ENCODE measurements at places on chromosomes 13 and 19.
A peak's percentile ranks its signal among the peaks of the same experiment; 100 is the strongest.

DNA sequence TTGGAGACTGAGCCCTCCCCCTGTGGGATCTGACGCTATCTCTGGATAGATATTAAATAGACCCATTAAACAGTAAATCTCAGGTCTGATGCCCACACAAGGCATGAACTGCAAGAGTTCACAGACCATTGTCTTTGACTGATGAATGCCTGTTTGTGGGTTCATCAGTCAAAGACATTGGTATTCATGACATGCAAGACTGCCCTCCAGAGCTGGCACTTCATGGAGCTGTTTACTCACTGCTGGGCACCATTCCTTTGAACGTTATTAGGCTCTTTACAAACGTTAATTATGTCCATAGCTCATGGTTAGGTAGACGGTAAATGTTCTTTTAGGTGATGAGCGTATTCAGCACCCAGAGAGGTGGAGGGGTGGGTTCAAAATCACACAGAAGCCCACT lies 111.8 kb upstream of the PABPC3 start:
- no peak for DNase-seq

GRCh38 chr19:39156326-39157230 lies 31.0 kb downstream of the PAK4 start:
- no peak for DNase-seq

DNA sequence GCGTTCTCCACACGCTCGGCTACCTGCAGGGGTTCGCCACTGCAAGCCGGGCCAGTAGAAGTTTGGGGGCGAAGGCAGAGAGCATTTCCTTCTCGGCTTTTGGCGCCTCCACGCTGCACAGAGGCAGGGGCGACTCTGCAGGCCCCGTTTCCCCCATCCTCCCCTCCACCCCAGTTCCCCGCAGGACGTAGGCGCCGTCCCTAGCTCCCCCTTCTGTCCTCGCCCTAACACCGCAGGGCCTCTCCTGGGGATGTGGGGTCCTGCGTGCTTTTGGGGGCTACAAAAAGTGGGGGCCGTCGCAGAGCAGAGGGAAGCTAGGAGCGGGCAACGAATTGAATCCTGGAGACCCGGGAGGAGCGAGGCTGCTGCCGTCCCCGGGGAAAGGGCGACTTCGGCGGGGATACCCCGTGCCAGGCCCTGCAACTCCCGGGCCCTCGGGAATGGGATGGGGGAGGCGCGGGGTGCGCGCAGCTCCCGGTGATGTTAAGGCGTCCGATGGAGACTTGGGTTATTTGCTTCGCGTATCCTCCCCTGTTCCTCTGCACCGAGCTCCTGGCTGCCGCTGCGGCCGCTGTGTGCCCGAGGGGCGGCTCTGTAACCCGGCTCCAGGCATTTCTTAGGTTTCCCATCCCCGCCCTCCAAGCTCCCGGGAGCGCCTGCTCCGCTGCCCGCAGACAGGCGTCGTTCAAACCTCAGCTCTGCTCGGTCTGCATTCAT lies 255.9 kb upstream of the SOX21 start:
- DNase-seq, result no peak

- DNase-seq, result no peak
Measured at GRCh38 chr13:74560325-74560724, 426.1 kb upstream of the KLF12 start.

- no peak for DNase-seq
Measured at GRCh38 chr13:54884682-54885081, 1856.1 kb downstream of the OLFM4 start.

- no peak for DNase-seq
Measured at GRCh38 chr13:26881154-26881553, 120.6 kb upstream of the GPR12 start.

- DNase-seq, result no peak
Measured at GRCh38 chr19:5023128-5023571, 54.2 kb downstream of the KDM4B start.

- DNase-seq, result no peak
Measured at GRCh38 chr13:77620138-77620537, 77.3 kb upstream of the SLAIN1 start.

- DNase-seq, result peak; percentile 62
Measured at GRCh38 chr19:2083174-2083854, 12.8 kb downstream of the MOB3A start.

DNA sequence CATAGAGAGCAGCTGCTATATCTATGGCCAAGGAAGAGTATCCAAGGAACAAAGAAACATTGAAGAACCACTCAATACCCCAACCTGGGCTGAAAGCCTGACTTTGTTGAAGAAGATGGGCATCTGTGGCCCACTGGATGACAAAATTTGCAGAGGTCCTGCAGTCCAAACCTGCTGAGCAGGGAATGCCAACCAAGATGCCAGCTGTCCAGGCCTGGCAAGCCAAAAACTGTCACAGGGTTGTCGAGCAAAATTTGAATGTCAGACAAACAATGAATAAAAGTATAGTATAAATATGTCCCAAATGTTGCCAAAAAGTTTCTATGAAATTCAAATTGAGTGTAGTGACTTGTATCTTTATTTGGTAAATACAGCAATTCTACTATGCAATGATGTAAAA lies 1040.2 kb downstream of the PCDH9 start:
- no peak for DNase-seq

DNA sequence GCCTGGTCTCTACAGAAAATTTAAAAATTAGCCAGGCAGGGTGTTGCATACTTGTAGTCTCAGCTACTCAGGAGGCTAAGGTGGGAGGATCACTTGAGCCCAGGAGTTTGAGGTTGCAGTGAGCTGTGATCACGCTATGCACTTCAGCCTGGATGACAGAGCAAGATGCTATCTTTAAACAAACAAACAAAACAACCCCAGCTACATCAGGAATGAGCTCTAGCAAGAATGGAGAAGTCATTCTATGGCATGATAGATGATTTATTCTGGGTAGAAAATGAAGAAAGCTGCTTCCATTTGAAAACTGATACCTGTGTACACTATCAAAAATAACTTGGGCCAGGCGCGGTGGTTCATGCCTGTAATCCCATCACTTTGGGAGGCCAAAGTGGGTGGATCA lies 15.8 kb upstream of the SHISA2 start:
- DNase-seq, result no peak

DNA sequence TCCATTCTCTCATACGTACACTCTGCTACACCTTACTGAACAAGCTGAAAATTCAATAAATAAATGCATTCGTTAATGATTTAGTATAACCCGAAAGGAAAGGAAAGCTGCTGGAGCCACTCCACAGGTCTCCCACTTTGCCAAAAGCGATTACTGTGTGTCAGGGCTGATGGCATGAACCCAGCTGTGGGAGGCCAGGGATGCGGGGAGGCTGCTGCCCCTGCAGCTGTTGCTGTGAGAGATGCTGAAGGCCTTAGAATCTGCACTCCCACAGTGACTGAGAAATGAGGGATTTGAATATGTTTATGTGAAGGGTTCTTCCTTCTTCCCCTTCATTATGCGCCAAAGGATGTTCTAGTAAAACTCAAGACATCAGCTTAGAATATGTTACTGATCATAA lies 58.7 kb upstream of the NBEA start:
- no peak for DNase-seq

DNA sequence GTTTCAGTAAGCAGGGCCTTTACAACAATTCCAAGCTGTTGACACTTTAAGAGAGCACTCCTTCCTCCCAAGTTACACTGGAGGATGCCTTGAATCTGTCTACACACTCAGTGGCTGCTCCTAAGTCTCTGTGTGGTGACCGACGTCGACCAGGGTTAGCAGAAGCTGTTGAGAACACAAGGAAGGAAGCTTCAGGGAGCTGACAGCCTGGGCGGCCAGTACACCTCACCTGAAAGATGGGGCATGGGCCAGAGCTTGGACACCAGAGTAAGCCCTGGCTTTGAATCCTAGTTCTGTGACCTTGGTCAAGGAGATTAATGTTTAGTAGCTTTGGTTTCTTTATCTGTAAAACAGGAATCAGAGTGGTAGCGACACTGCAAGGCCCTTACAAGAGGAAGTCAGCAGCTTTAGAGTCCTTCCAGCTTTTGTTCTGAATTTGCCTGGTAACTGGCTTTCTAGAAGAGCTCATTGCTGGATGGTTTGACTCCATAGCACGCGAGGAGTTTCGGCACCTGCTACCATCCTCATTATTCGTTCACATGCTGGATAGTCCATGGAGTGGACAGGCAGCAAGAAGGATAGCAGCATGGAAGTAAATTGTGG lies 214.2 kb downstream of the FGF9 start:
- no peak for DNase-seq

GRCh38 chr13:109273326-109273751 lies 513.0 kb downstream of the IRS2 start:
- no peak for DNase-seq

DNA sequence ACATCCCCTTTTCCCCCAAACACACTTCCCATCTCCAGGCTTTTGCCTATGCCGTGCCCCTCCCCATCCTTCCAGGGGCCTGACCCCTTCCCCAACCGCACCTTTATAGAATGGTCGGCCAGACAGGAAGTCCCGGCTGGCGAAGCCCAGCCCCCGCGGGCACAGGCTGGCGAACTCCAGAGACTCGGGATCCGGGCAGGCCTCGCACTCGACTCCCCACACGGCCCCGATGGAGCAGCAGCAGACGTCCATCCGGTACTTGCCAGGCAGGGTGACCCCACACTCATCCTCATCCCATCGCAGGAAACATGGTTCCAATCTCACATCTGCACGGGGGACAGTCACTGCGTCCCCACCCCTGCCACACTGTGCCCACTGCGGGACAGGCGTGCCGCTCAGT lies 25.7 kb downstream of the FBN3 start:
- no peak for DNase-seq

DNA sequence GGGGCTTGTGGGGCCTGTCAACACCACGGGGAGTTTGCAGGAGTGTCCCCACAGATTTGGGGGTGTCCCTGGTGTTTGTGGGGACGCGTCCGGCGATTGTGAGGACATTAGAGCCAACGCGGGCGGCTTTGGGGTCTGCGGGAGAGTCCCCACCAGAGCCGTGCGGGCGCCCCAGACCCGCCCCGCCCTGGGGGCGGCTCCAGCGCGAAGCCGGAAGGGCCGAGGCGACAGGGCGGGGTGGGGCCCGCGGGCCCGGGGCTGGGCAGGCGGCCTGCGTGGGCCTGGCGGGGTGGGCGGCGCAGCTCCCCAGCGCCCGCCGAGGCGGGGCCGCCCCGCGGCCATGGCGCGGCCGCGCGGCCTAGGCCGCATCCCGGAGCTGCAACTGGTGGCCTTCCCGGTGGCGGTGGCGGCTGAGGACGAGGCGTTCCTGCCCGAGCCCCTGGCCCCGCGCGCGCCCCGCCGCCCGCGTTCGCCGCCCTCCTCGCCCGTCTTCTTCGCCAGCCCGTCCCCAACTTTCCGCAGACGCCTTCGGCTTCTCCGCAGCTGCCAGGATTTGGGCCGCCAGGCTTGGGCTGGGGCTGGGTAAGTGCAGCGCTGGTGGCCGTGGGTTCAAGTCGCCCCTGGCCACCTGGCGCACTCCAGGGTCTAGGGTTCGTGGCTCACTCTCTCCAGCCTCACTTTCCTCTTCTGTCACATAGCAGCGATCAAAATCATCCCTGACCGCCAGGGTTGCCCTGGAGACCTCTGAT lies 10.3 kb downstream of the PDE4A start:
- no peak for DNase-seq

GRCh38 chr19:991174-991931 lies 7.2 kb downstream of the WDR18 start:
- DNase-seq, result peak; percentile 74

DNA sequence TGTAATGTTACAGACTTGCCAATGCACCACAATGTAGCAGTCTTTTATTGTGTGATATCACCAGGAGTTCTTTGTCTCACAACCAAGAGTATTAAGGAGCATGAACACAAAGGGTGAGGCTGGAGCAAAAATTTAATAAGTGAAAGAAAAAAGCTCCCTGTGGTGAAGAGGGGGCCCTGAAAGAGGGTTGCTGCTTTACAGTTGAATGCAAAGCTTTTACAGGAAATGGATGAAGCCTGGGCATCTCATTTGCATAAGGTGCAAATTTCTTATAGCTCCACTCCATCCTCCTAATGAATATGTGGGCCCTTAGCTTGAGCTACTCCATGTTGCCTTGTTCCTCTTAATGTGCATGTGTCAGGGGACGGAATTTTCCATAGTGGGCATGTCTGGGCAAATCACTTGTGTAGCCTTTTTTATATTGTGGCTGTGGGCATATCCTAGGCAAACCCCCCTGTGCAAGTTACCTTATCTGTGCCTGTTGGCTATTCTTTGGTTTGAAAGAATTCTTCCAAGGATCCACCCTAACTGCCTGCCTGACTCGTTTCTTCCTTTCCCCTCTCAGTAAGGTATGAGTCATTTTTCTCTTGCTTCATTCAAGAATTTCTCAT lies 45.3 kb upstream of the TRPC4 start:
- DNase-seq, result no peak

GRCh38 chr13:26619358-26619757 lies 61.9 kb downstream of the WASF3 start:
- no peak for DNase-seq

- peak; percentile 36 for DNase-seq
Measured at GRCh38 chr19:53903055-53903680, 5.9 kb upstream of the CACNG7 start.

DNA sequence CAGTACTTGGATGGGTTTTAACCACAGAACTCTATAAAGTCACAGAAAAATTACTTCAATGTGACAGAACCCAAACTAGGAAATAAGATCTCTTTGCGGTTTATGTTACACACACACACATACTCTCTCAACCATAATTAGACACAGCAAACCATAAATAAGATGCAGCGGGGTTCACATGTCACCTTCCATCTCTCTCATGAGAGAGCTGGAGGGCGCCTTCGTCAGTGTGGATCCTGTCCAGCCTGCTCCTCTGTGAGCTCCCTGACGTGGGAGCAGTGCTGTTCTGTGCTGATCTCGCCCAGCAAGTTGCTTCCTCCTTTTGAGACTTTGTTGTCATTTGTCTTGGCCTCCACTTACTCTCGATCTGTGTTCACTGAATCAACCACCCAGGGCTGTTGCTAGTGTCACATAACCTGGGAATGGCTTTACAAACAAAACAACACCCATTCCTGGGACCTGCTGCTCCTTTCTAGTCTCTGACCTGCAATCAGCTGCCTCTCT lies 204.9 kb upstream of the KL start:
- DNase-seq, result no peak

DNA sequence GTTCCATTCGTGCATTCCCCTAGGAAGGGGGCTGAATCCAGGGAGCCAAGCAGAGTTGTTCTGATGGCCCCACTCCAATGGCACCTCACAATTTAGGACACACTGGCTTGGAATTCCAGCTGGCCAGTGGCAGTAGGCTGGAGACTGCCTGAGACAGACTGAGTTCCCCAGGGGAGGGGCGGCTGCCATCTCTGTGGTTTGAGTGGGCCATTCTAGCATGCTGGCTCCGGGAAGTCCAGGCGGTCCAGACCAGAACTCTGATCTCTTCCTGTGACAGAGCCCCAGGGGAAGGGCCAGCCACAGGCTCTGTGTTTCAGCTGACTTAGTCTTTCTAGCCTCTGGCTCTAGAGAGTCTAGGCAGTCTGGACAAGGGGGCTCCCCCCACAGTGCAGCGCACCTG lies 29.5 kb upstream of the SLC7A1 start:
- DNase-seq, result no peak

- DNase-seq, result peak; percentile 88
Measured at GRCh38 chr19:29680447-29680846, 15.2 kb downstream of the PLEKHF1 start.

- DNase-seq, result no peak
Measured at GRCh38 chr13:49776871-49777270, 15.6 kb downstream of the KPNA3 start.

GRCh38 chr19:30790056-30790680 lies 418.0 kb downstream of the ZNF536 start:
- DNase-seq, result no peak
